ENCODE measurements at places on chromosomes 16 and 17.

- DNase-seq = no peak
Observed at GRCh38 chr17:33529816-33530215, 236.7 kb upstream of the ASIC2 start.

- DNase-seq = no peak
Observed at GRCh38 chr17:75572713-75573539, 14.7 kb upstream of the MYO15B start.

GRCh38 chr16:53836680-53837079 lies 132.7 kb downstream of the FTO start:
- DNase-seq = no peak

- no peak for DNase-seq
Observed at GRCh38 chr17:69851736-69852135, 223.3 kb upstream of the KCNJ16 start.

- no peak for DNase-seq
Observed at GRCh38 chr16:87322833-87323726, 5.9 kb upstream of the C16orf95 start.

DNA sequence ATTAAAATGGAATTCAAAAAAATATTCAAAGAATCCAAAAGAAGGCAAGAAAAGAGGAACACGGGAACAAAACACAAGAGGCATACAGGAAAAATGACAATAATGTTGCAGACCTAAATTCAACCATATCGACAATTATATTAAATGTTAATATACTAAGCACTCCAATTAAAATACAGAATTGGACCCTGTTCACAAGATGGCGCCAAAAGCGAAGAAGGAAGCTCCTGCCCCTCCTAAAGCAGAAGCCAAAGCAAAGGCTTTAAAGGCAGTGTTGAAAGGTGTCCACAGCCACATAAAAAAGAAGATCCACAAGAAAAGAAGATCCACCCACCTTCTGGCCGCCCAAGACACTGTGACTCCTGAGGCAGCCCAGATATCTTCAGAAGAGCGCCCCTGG lies 6.3 kb upstream of the XAF1 start:
- no peak for DNase-seq

GRCh38 chr16:82138478-82139285 lies 31.3 kb downstream of the MPHOSPH6 start:
- DNase-seq = no peak

DNA sequence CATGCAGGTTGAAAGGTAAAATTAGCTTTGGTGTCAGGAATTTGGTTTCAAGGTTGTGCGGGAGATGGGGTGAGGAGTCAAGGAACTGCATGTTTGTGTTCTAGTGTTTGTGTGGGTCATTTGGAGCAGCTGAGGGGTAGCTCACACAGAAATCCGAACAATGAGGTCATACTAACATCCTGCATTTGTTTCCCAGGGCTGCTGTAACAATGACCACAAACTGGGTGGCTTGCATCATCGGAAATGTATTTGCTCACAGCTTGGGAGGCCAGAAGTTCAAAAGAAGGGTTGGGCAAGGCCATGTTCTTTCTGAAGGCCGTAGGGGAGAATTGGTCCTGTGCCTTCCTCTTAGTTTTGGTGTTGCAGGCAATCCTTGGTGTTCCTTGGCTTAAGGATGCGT lies 287.4 kb downstream of the HAPSTR1 start:
- DNase-seq = no peak

DNA sequence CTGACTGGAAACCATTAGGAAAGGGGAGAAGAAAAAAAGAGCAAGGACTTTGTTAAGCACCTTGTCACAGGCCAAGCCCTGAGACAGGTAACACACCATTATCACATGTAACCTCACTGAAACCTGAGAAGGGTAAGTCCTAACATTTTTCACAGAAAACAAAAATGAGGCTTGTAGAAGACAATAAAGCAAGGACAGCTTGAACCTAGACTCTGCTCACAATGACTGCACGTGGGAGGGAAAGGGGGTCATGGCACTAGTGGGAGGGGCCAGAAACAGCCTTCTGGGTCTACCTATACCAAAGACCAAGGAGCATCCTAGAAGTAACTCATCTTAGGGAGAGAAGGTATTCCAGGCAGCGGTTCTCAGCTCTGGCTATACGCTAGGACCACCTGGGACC lies 7.5 kb downstream of the TK2 start:
- no peak for DNase-seq

GRCh38 chr17:72578817-72579470 lies 458.1 kb downstream of the SOX9 start:
- DNase-seq = no peak

DNA sequence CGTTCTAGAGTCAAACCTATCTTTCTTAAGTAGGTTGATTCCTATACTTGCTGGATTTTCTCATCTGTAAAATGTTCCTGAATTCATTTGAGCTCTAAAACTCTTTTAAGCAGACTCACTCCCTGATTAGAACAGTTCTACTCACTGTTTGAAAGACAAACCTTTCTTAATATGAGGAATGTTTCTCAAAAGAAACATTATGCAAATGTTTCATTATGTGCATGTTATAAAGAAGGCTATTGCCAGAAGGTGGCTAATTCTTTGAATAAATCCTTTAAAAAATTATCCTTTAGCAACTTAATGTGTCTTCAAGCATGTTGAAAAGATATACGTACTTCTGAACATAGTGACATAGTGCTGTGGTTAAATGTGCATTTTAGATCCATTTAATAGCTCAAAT lies 124.1 kb downstream of the CDH11 start:
- DNase-seq = no peak

DNA sequence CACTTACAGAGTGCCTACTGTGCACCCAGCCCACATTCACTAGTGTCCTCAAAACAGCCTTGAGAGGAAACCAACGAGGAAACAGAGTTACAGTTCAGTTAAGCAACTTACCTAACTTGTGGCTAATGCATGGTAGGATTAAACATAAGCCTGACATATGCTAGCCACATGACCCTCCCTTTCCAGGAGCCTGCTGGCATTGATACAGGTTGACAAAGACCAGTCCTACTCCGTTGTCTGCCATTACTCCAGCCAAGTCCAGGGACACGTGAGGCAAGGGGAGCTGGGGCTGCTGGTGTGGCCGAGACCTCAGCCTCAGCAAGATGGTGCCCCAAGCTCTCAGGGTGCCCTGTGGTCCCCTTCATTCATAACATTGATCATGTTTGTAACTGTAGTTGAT lies 37.9 kb downstream of the SNX20 start:
- no peak for DNase-seq

Measured in left ventricle myocardium inferior (tissue), 1 donor.